ENCODE measurements at places on chromosomes 1 and 21. TPM values are rescaled to one million over a fixed set of nuclear protein-coding genes. Genes with fewer than 3 reads are reported as not detected.

DNA sequence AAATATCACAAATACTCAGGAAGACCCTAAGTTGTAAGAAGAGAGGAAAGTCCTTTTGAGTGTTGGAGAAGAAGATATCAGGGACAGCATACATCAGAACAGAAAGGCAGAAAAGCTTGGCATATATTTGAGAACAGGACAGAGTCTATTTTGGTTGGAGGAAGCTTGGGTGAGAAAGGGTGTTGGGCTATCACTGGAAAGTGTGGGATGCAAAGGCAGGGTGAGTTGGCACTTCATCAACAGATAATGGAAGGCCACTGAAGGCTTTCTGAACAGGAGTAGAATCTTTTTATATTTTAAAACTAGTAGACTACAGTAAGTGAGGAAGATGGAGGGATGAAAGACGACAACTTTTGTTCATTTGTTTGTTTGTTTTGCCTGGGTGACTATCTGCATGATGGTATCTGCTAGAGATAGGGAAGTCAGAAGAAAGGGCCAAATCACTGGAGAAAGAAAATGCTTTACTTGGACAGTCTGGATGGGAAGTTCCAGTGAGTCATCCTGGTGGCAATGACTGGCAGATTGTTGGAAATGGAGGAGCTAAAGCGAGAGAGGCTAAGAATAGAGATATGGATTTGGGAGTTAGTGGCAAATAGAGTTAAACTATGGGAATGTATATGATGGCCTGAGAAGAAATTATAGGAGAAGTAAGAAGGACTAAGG lies 33.7 kb upstream of the KCNA2 start:
- H3K27me3 ChIP-seq, result no peaks in the 10 kb centered on the region
- H3K4me3 ChIP-seq, result no peak overlapping the region
- DNase-seq, result no peak
- no peaks in the 10 kb centered on the region for H3K36me3 ChIP-seq
- no peak overlapping the region for H3K27ac ChIP-seq

- H3K4me3 ChIP-seq, result no peak overlapping the region
- DNase-seq, result no peak
- H3K27ac ChIP-seq, result no peak overlapping the region
- no peaks in the 10 kb centered on the region for H3K36me3 ChIP-seq
These were observed 38.6 kb upstream of the ETS2 start for GRCh38 chr21:38766987-38767722.

DNA sequence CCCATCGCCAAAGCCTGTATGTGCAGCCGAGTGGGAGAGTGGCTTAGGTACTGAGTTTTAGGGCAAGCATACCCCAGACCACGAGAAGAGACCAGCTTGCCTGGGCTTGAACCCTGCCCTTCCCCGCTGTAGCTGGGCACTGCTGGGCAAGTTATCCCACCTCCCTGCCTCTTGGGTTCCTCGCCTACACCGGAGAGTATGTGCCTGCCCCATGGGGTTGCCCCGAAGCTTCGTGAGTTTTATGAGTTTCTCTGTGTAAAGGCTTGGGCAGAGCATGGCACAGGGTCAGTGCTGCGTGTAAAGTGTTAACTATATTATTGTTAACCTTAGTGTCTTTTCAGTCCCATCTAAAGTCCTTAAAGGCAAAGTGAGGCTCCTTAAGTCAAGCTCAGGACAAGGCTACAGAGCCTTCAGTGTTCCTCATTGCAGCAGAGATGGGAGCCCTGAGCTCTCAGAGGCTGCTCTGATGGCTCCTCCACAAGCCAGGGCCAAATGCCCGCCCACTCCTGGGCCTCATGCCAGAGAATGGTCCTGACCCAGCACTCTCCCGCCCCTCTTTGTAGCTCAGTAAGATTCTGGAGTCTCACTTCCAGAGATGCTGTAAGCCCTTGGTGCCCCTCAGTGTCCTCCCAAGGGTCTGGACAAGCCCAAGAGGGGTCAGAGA lies 37.0 kb upstream of the KCNA10 start:
- no peaks in the 10 kb centered on the region for H3K36me3 ChIP-seq
- no peaks in the 10 kb centered on the region for H3K4me1 ChIP-seq
- no peak overlapping the region for H3K4me3 ChIP-seq
- H3K27me3 ChIP-seq, result peaks cover 10% of the 10 kb centered on the region
- no peak for DNase-seq

DNA sequence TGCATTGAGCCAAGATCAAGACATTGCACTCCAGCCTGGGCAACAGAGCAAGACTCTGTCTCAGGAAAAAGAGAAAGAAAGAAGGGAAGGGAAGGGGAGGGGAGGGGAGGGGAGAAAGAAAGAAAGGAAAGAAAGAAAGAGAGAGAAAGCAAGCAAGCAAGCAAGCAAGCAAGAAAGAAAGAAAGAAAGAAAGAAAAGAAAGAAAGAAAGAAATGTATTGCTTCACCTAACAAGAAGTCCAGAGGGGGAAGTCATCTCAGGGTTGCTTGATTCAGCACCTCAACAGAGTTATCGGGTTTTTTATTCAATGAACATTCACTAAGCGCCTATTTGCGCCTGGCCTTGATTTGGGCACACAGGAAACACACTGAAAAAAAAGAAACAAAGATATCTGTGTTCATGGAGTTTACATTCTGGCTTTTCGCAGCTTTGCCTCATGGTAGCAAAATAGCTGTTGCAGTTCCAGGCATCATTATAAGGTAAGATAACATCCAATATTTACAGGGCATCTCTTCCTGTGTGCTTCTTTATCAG lies 8.2 kb upstream of the RCSD1 start:
- H3K36me3 ChIP-seq, result no peaks in the 10 kb centered on the region
- no peaks in the 10 kb centered on the region for H3K27me3 ChIP-seq
- no peaks in the 10 kb centered on the region for H3K4me1 ChIP-seq
- no peak for DNase-seq
- no peak overlapping the region for H3K27ac ChIP-seq

GRCh38 chr1:205042911-205043806 lies at the start of gene CNTN2:
CNTN2 (plus strand) TSS chr1:205043212; CDS start chr1:205053186, 9,974 bp downstream.
- H3K36me3 ChIP-seq, result no peaks in the 10 kb centered on the region
- no peaks in the 10 kb centered on the region for H3K4me1 ChIP-seq
- H3K4me3 ChIP-seq, result no peak within 1 kb of the TSS

DNA sequence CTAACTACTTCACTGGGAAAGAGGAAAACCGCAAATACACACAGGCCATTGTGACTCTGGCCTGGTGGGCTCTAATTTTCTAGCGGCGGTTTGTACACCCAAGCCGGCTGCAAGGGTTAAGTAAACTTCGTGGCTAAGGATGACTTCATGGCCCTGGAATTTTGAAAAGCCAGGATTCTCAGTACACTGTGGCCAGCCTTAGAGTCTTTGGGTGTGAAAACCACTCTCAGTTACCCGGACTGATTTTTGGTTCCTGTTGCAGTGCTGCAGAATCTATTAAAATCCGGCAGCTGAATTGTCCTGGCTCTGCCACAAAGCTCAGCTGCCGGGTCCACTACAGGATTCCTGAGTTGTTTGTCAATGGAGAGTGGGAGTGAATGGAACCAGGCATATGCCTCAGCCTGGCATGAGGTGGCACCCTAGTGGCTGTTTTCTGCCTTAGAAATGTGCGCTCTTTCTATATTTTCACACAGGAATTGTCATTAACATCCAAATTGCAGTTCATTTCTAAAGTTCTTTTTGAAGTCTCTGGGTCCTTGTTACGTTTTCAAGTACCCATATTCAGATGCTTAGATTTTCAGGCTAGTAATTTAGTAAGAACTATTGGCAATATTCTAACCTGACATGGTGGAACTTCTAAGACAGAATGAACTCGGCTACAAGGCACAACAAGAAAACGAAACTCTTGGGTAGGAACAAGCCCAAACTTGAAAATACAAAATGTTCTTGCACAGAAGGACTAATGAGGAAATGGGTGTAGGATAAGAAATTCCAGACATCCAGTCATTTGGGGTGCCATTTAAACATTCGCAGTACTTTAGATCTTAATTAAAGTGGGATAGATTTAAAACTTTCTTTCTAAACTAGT lies 255.9 kb downstream of the NFIA start:
- peaks cover 4% of the 10 kb centered on the region for H3K4me1 ChIP-seq
- DNase-seq, result peak; percentile 91
- peak overlapping the region; percentile 39 for H3K4me3 ChIP-seq
- H3K27me3 ChIP-seq, result peaks cover 5% of the 10 kb centered on the region

GRCh38 chr1:26556111-26556510 lies 26.6 kb downstream of the RPS6KA1 start:
- H3K27ac ChIP-seq, result no peak overlapping the region
- H3K4me1 ChIP-seq, result no peaks in the 10 kb centered on the region
- H3K27me3 ChIP-seq, result no peaks in the 10 kb centered on the region
- no peak for DNase-seq

- H3K4me3 ChIP-seq, result peak overlapping the region; percentile 46
- H3K4me1 ChIP-seq, result peaks cover 53% of the 10 kb centered on the region
- peak; percentile 46 for DNase-seq
- no peaks in the 10 kb centered on the region for H3K27me3 ChIP-seq
- H3K36me3 ChIP-seq, result no peaks in the 10 kb centered on the region
These were observed 28.1 kb downstream of the AHDC1 start for GRCh38 chr1:27575840-27576331.

- no peak overlapping the region for H3K27ac ChIP-seq
- no peak overlapping the region for H3K4me3 ChIP-seq
- peaks cover 3% of the 10 kb centered on the region for H3K27me3 ChIP-seq
- DNase-seq, result no peak
These were observed 9.8 kb upstream of the SLC19A1 start for GRCh38 chr21:45551783-45552695.

DNA sequence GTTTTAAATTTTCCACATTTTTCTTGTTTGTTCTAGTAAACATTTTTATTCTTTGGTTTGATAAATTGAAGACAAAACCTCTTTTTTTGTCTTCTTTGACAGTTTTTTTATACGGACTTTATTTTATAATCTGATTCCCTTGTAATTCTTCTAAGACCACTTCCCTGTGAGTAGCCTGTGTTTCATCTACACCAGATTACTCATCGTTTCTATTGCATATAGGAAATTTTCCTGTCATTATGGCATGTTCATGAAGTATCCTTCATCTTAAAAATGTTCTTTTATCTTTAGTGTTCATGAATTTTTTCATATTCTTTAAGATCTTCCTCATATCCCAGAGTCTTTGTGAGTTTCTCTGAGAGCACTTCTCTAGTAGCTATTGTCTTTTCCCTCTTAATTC lies 109.8 kb downstream of the USP25 start:
- DNase-seq, result peak; percentile 40
- peaks cover 4% of the 10 kb centered on the region for H3K4me1 ChIP-seq
- no peaks in the 10 kb centered on the region for H3K27me3 ChIP-seq
- no peak overlapping the region for H3K4me3 ChIP-seq
- H3K36me3 ChIP-seq, result peaks cover 2% of the 10 kb centered on the region
- no peak overlapping the region for H3K27ac ChIP-seq

GRCh38 chr1:44723496-44724295 lies 7.3 kb downstream of the RNU5D-1 start:
- H3K36me3 ChIP-seq, result no peaks in the 10 kb centered on the region
- H3K4me1 ChIP-seq, result peaks cover 3% of the 10 kb centered on the region
- no peaks in the 10 kb centered on the region for H3K27me3 ChIP-seq
- H3K27ac ChIP-seq, result no peak overlapping the region

GRCh38 chr21:41786509-41786987 lies 19.7 kb upstream of the RIPK4 start:
- peaks cover 3% of the 10 kb centered on the region for H3K27me3 ChIP-seq
- no peak overlapping the region for H3K4me3 ChIP-seq
- no peaks in the 10 kb centered on the region for H3K36me3 ChIP-seq
- peak; percentile 69 for DNase-seq
- no peak overlapping the region for H3K27ac ChIP-seq

GRCh38 chr1:12677565-12677964 lies 33.7 kb downstream of the AADACL4 start:
- no peaks in the 10 kb centered on the region for H3K4me1 ChIP-seq
- DNase-seq, result no peak
- no peaks in the 10 kb centered on the region for H3K36me3 ChIP-seq
- no peaks in the 10 kb centered on the region for H3K27me3 ChIP-seq
- no peak overlapping the region for H3K27ac ChIP-seq
- H3K4me3 ChIP-seq, result no peak overlapping the region

DNA sequence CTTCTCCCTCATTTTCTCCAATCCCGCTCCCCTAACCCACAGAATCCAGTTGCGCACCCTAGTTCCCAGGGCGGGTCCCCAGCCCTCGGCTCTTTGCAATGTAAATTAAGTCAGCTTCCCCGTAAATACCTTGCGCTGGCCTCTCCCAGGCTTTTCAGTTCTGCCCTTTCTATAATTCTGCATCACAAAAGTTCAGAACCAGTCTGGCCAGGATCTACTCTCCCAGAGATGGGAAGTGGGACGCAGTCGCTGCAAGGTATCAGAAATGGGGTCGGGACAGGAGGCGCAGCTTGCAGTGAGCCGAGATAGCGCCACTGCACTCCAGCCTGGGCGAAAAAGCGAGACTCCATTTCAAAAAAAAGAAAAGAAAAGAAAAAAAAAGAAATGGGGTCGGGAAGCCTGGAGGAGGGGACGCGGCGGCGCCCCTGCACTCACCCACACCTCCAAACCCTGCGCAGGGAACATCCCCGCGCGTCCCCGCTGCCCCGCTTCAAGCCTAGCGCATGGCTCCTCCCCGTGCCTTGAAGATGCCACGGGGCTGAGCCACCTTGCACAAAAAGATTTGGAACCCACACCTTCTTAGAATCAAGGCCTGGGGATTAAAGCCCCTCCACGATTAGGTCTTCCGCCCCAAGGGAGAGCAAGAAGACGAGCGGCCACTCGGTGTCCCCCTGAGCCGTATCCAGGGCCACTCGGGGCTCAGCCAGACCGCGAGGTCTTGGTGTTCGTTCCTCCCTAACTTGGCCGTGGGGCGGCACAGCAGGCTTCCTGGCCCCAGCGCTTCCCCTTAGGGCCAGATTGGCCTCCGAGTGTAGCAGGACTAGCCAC lies 27.2 kb upstream of the ITLN2 start:
- no peaks in the 10 kb centered on the region for H3K36me3 ChIP-seq
- peaks cover 7% of the 10 kb centered on the region for H3K27me3 ChIP-seq
- DNase-seq, result no peak
- no peaks in the 10 kb centered on the region for H3K4me1 ChIP-seq

GRCh38 chr1:54567961-54568360 lies 19.9 kb downstream of the ACOT11 start:
- no peak overlapping the region for H3K27ac ChIP-seq
- no peaks in the 10 kb centered on the region for H3K4me1 ChIP-seq
- no peak for DNase-seq

DNA sequence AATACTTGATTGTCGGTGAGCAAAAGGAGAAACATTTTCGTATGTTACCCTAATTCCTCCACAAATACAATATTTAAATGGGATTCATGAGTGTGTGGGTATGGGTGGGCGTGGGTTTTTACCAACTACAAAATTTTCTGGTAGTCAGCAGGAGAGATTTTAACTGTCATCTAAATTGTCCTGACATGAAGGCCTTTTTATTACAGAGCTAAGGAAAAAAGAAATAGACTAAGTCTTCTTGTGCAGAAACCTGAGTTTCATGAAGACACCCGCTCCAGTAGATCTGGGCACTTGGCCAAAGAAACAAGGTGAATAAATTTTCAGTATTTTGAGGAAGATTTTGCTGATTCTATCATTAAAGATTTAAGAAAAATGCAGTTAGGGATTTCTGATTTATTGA lies 752 bp downstream of the RGS18 start:
- H3K4me3 ChIP-seq, result no peak overlapping the region
- H3K4me1 ChIP-seq, result no peaks in the 10 kb centered on the region
- no peaks in the 10 kb centered on the region for H3K27me3 ChIP-seq
- H3K27ac ChIP-seq, result no peak overlapping the region
- no peaks in the 10 kb centered on the region for H3K36me3 ChIP-seq

TAF12 gene
- 52.2 TPM for total RNA-seq

LCE2B gene
- not detected for total RNA-seq

F13B gene
- total RNA-seq, result not detected

TRNP1 gene
- total RNA-seq, result 10.8 TPM

AMY1A gene
- total RNA-seq, result not detected

FCRL2 gene
- total RNA-seq, result not detected

LYPD8 gene
- not detected for total RNA-seq
